ENCODE measurements at places on chromosomes 6 and 20.
A peak's percentile ranks its signal among the peaks of the same experiment; 100 is the strongest.

- H3K27me3 ChIP-seq: no peaks in the 10 kb centered on the region
- DNase-seq: no peak
- no peak overlapping the region for H3K27ac ChIP-seq
- no peaks in the 10 kb centered on the region for H3K4me1 ChIP-seq
- no peak overlapping the region for H3K4me3 ChIP-seq
Observed at GRCh38 chr20:58481481-58482021, 33.6 kb downstream of the APCDD1L start.

DNA sequence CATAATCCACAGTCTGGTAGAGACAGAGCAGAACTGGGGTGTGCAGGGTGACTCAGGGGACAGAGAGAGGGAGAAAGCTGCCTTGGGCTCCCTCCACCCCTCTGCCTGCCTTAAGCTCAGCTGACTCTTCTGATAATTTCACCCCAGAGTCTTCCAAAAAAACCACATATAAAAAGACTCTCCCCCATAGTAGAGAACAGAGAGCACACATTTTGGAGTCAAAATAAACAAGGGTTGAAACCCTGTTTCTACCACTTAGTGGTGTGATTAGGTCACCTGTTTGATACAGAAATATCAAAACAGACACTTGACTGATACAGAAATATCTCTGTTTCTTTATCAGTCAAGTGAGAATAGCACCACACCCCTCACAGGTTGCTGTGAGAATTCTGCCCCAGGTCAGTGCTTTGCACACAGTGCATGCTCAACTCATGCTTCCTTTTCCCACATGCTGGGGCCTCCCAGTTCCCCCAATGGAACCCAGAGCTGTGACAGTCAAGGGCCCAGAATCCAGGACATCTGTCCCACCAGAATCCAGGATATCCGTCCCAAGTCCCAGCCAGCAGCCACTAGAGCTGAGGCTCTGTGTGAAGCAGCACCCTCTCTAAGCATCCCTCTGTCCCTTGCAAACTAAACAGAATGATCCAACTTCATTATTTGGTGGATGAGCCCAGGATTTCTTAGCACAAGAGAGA, 1.2 kb downstream of the TREML2 start:
- H3K27ac ChIP-seq: peak overlapping the region; percentile 72
- no peak for DNase-seq
- H3K27me3 ChIP-seq: no peaks in the 10 kb centered on the region
- no peak overlapping the region for H3K4me3 ChIP-seq
- H3K36me3 ChIP-seq: peaks cover under 1% of the 10 kb centered on the region

GRCh38 chr6:109379711-109380110, 2.6 kb downstream of the CD164 start:
- peak overlapping the region; percentile 77 for H3K4me3 ChIP-seq
- DNase-seq: no peak
- H3K27ac ChIP-seq: peak overlapping the region; percentile 91
- peaks cover 21% of the 10 kb centered on the region for H3K4me1 ChIP-seq

GRCh38 chr6:79180052-79180451, 54.4 kb downstream of the HMGN3 start:
- no peak overlapping the region for H3K27ac ChIP-seq
- no peaks in the 10 kb centered on the region for H3K36me3 ChIP-seq

DNA sequence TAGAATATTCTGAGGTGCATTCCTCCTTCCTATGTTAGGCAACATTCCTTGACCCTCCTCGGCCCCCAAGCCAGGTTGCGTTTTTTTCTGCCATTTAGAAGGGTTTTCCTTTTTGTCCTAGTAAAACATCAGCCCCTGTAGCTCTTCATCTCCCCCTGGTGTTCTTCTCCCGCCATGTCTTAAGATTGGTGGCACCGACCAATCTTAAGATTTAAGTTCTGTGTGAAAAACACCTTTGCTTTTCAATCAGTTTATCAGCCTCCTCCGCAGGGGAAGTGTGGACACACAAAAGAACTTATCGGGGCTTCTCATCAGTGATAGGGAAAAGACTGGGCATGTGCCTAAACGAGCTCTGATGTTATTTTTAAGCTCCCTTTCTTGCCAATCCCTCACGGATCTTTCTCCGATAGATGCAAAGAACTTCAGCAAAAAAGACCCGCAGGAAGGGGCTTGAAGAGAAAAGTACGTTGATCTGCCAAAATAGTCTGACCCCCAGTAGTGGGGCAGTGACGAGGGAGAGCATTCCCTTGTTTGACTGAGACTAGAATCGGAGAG, 719 bp upstream of the EDN1 start:
- H3K4me3 ChIP-seq: peak overlapping the region; percentile 46
- H3K27ac ChIP-seq: no peak overlapping the region
- H3K4me1 ChIP-seq: peaks cover 8% of the 10 kb centered on the region
- H3K36me3 ChIP-seq: no peaks in the 10 kb centered on the region
- H3K27me3 ChIP-seq: peaks cover 4% of the 10 kb centered on the region

DNA sequence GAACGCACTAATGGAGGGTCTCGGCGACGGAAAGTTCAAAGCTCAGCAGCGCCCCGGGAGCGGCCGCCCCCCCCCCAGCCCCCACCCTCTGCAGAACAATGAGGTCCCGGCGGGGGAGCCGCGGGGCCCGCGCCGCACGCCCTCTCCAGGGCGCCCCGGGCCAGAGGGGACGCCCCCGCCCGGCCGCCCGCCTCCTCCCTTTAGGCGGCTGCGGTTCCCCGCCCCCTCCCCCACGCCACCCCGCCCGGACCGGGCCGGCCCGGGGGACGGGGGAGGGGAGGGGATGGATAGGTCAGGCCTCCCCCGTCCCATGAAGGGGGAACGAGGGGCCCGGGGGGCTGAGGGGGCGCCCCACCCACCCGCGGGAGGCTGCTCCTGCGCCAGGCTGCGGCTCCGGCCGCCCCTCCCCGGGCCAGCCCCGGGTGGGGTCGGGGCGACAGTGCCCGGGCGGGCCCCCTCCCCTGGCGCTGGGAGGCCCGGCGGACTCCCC, 1.5 kb downstream of the NOL4L start:
- H3K27me3 ChIP-seq: no peaks in the 10 kb centered on the region
- peak overlapping the region; percentile 48 for H3K27ac ChIP-seq
- peaks cover 35% of the 10 kb centered on the region for H3K4me1 ChIP-seq
- H3K36me3 ChIP-seq: no peaks in the 10 kb centered on the region

- no peak overlapping the region for H3K27ac ChIP-seq
- no peak overlapping the region for H3K4me3 ChIP-seq
- H3K36me3 ChIP-seq: no peaks in the 10 kb centered on the region
- no peak for DNase-seq
- peaks cover 3% of the 10 kb centered on the region for H3K4me1 ChIP-seq
- no peaks in the 10 kb centered on the region for H3K27me3 ChIP-seq
Observed at GRCh38 chr6:3361312-3362037, 95.4 kb downstream of the SLC22A23 start.

DNA sequence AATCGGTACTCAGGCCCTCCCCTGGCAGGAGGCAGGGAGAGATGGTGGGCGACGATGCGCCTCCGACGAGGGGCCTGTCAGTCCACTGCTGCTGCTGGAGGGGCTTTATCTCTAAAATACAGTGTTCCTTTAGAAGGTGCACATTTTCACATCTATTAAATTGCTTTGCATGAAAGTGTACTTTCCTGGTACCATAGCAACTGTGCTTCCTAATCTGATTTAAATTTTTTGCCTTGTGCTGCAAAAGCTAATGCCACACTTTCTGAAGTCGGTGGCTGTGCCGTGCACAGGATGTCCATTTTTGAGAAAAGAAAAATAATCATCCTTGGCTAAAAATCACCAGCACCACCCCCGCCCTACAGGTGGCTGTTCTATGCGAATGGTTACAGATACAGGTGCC, 262.0 kb upstream of the CDH4 start:
- no peaks in the 10 kb centered on the region for H3K4me1 ChIP-seq
- H3K27me3 ChIP-seq: no peaks in the 10 kb centered on the region
- H3K4me3 ChIP-seq: no peak overlapping the region

DNA sequence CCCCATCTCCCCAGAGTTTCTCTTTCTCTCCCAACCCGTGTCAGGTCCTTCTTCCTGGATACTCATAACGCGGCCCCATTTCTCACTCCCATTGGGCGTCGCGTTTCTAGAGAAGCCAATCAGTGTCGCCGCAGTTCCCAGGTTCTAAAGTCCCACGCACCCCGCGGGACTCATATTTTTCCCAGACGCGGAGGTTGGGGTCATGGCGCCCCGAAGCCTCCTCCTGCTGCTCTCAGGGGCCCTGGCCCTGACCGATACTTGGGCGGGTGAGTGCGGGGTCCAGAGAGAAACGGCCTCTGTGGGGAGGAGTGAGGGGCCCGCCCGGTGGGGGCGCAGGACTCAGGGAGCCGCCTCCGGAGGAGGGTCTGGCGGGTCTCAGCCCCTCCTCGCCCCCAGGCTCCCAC, at the start of gene HLA-F:
Gene HLA-F (plus strand): TSS at position 173 of the 404 bp plus-strand sequence. CDS start 30 bp downstream, at position 203.
- H3K27me3 ChIP-seq: no peaks in the 10 kb centered on the region
- peaks cover 37% of the 10 kb centered on the region for H3K36me3 ChIP-seq
- H3K4me3 ChIP-seq: peak within 1 kb of the TSS; percentile 95
- H3K27ac ChIP-seq: peak within 1 kb of the TSS; percentile 99
- DNase-seq: peak; percentile 78
- peaks cover 38% of the 10 kb centered on the region for H3K4me1 ChIP-seq

DNA sequence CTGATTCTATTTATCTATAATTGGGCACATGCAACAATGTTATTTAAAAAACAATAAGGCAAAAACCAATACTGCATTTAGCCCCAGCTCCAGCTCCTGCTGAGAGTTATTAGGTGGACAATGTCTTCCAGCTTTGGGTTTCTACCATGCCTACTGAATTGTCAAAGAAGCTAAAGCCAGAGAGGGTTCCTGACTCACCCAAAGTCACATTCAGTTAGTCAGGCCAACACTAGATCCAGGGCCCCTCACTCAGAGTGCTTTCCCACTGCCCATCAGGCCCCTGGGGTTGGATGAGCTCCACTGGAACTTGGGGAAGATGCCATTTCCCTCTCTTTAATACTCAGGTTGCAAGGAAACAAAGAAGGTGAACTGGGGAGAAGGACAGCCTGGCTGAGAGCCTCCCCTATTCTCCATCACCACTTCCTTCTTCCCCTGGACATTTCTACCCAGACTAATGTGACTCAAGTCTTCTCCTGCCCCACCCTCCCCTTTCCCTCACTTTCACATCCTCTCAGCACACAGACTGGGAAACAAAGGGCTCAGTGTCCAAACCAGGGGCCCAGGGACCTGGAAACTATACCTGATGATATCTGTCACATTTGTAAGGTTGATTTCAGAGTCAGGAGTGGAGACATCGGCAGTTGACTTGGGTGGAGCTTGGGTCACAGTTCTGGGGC, 6.0 kb downstream of the TREM1 start:
- H3K36me3 ChIP-seq: no peaks in the 10 kb centered on the region
- H3K27me3 ChIP-seq: no peaks in the 10 kb centered on the region
- H3K27ac ChIP-seq: no peak overlapping the region
- H3K4me1 ChIP-seq: peaks cover 7% of the 10 kb centered on the region
- no peak for DNase-seq

DNA sequence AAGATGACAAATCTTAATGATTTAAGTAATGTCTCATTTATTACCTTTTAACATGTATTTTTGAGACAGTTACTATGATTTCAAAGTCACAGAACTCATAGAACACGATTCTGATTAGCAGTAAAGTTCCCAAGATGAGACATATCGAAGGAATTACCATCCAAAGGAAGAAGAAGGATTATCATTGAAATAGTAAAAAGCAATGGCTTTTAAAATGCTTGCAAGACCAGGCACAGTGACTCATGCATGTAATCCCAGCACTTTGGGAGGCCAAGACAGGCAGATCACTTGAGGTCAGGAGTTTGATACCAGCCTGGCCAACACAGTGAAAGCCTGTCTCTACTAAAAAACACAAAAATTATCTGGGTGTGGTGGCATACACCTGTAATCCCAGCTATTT, 219.2 kb downstream of the KHDC1L start:
- H3K27ac ChIP-seq: no peak overlapping the region
- no peaks in the 10 kb centered on the region for H3K27me3 ChIP-seq
- no peak overlapping the region for H3K4me3 ChIP-seq
- H3K36me3 ChIP-seq: no peaks in the 10 kb centered on the region

- H3K36me3 ChIP-seq: no peaks in the 10 kb centered on the region
- H3K4me1 ChIP-seq: no peaks in the 10 kb centered on the region
- no peak overlapping the region for H3K4me3 ChIP-seq
- H3K27ac ChIP-seq: no peak overlapping the region
- H3K27me3 ChIP-seq: no peaks in the 10 kb centered on the region
- no peak for DNase-seq
Observed at GRCh38 chr6:113875470-113875869, 18.3 kb downstream of the MARCKS start.

DNA sequence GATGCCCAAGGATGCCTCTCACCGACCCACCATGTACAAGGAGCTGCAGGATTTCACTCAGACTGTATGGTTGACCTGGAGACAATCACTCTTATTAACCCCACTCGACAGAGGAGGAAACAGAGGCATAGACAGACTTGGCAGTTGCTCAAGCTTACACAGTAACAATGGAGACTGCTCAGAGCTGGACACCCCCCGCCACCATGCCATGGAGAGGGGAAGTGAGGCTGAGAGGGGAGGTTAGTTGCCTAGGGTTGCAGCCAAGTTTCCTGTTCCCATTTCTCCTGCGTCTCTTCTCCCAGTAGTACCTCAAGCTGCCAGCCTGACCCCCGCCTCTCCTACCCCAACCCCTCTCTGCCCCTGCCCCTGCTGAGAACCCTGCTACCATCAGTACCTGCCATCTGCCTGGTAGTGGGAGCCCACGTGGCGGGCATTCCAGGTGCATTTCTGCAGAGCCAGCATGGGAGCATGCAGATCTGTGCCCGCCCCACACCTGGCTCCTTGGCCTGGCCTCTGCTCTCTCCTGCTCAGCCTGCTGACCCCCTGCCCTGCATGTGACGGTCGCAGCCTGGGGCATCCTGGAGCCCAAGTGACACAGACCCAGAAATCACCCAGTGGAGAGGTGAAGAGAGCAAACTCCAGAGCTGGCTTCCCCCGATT, 157.7 kb downstream of the PREX1 start:
- no peak overlapping the region for H3K4me3 ChIP-seq
- no peak overlapping the region for H3K27ac ChIP-seq
- no peaks in the 10 kb centered on the region for H3K27me3 ChIP-seq

- no peak for DNase-seq
- H3K27me3 ChIP-seq: no peaks in the 10 kb centered on the region
- no peaks in the 10 kb centered on the region for H3K36me3 ChIP-seq
- H3K27ac ChIP-seq: no peak overlapping the region
- H3K4me3 ChIP-seq: no peak overlapping the region
Observed at GRCh38 chr20:17852323-17852722, 116.3 kb downstream of the SNX5 start.

- no peaks in the 10 kb centered on the region for H3K4me1 ChIP-seq
- no peaks in the 10 kb centered on the region for H3K27me3 ChIP-seq
- no peak overlapping the region for H3K27ac ChIP-seq
- H3K36me3 ChIP-seq: no peaks in the 10 kb centered on the region
- DNase-seq: no peak
Observed at GRCh38 chr6:15077961-15078360, 167.9 kb upstream of the JARID2 start.

DNA sequence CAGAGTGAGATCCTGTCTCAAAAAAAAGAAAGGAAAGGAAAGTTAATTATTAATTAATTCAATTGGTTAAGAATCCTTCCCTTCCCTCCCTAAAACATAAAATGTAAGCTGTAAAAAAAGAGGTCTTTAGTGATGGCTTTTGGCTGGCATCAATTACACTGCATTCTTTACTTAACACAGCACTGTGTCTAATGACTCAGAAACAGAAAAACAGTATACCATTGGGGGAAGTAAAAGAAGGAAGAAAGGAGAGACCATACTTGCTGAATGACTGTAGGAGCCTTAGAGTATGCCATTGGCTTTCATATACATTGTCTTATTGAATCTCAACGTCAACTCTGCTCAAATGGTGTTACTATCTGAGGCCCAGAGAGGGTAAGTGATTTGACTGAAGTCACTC, 18.3 kb upstream of the CITED2 start:
- H3K27ac ChIP-seq: no peak overlapping the region
- no peak for DNase-seq
- H3K4me1 ChIP-seq: no peaks in the 10 kb centered on the region
- H3K27me3 ChIP-seq: no peaks in the 10 kb centered on the region

All from effector memory CD4-positive, alpha-beta T cell (primary cell).